Esophagus muscularis mucosa (tissue), 4 donors: ENCODE measurements at places on chromosomes 2 and 18. TPM values are rescaled to one million over a fixed set of nuclear protein-coding genes. Genes with fewer than 3 reads are reported as not detected.

MC5R gene
- total RNA-seq, result not detected

DNA sequence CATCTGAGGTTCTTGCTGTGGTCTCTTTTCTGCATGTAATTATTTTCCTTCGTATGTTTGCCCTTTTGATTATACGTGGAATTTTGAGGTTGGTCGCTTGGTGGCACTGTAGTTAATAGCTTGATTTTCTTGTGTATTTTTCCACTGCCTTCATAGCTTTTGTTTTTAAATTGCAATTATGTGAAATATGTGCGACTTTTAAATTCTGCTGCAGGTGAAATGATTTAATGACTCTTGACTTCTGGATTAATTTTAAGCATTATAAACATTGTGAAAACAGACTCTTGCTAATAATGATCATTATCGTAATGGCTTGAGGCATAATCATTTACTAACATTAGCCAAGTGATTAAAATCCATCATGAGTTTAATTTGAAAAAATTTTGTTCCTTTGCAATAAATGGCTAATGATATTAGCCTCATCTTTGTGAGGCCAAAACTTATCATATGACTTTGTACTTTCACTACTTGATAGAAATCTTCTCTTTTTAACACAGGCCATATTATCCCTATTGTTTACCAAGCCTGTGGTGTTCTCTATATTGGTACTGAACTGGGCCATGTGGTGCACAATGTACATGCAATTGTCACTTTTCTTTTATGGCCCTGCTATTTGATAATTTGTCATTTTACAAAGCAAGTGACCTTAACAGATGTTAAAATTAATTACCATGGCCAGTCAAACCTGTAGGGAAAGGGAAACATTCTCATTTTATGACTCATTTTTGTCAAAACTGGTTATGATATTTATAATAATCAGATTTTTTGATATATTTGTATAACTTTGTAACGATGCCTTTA is 62.8 kb upstream of the NEUROD1 start:
- no peak for DNase-seq

LRRC30 gene
- total RNA-seq, result not detected

- DNase-seq, result no peak
Observed at GRCh38 chr2:35160871-35161270, 1194.7 kb upstream of the CRIM1 start.

SRD5A2 gene
- total RNA-seq, result not detected

GRCh38 chr2:201786471-201786870 is 5.7 kb upstream of the ALS2 start:
- no peak for DNase-seq

NAT8 gene
- total RNA-seq, result not detected

DNA sequence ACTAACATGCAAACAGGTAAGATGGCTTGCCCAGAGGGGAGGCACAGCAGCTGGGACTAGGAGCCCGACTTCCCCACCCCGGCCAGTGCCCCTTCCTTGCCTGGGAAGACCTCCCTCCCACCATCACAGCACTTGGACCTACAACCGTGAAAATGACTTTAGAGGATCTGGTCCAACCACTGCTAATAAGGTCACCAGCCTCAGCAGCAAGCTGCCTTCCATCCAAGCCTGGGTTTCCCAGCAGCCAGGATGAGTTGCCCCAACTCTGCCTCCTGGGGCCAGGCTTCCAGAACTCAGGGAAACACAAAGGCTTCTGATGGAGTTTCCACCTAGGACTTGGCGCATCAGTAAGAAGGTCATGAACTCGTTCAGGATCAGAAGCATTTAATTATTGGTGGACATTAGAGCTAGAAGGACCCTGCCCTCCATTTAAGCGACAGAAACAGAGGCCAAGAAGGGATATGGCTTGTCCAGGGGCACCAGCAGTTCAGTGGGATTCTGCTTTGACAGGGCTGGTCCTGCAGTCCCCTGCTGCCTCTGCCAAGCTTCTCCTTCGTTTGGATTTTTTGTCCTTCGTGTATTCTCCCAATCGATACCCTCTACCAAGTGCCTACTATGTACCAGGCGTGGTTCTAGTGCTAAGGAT is 403.0 kb upstream of the ID2 start:
- no peak for DNase-seq
